ENCODE measurements at places on chromosomes 5 and 9.
A peak's percentile ranks its signal among the peaks of the same experiment; 100 is the strongest.

GRCh38 chr9:98879094-98879962 is 64.4 kb upstream of the COL15A1 start:
- no peak for DNase-seq

DNA sequence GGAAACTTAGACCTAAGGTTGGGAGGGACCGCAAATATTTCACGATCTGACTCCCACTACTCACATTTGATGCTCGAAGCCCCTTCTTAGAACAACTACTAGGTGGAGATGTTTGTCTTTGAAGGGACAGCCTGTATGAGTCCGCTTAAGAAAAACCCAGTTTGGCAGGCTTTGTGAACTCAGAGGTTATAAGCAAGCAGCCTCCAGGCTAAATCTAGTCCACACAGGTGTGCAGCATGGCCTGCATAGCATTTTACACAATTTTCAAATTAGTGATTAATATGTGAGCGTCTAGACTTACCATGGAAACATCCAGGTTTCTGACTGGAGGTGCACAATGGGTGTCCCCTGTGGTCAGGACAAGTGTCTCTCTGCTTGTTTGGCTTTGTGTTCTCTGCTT is 127.1 kb downstream of the KIF4B start:
- no peak for DNase-seq

- no peak for DNase-seq
Observed at GRCh38 chr5:158115468-158115867, 256.5 kb upstream of the CLINT1 start.

DNA sequence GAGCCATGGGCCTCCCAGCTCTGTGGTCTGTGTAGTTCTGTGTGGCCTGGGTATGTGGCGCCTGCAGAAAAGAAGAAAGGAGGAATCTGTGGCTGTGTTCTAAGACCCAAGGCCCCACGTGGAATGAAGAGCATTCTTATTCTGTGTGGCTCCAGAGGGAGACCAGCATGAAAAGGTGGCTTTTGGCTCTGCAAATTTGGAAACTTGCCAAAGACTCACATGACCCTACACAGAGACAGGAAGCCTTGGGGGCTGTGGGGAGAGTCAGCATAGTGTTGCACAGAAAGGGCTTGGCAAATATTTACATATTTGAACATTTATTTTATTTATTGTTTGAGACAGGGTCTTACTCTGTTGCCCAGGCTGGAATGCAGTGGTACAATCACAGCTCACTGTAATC is 193.3 kb downstream of the TMEM38B start:
- no peak for DNase-seq

- peak; percentile 4 for DNase-seq
Observed at GRCh38 chr9:4298255-4299004, 1.4 kb downstream of the GLIS3 start.

DNA sequence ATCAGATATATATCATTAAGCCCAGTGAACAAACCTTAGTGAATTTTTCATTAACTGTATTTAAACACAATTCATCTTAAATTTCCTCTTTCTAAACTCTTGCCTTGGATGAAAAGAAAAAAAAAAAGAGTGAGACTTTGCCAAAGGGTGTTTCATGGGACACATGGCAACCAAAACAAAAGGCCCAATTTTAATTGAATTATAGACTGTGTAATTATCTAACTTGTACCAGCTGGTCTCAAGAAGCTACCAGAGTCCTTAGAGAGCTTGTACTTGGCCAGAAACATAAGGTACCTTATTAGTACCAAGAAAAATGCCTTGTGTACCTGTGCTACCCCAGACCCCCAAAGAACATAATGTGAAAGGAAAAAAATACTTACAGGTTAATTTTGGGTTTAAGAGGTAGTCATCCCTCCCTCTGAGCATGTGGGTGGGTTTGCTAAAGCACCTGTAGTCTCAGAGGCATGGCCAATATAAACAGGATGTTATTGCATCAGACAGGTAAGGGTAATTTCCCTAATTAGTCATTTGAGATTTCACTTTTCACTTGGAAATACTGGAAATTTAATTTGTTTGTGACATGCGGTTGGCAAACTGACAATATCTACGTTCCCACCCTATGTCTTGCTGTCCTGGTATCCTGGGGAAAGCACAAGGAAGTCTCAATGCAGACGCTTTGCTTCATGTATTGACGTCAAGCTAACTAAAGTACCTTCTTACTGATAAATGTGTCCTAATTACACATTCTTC is 90.1 kb downstream of the SNCAIP start:
- DNase-seq: no peak

GRCh38 chr9:115590011-115590410 is 472.1 kb upstream of the TNC start:
- no peak for DNase-seq

- no peak for DNase-seq
Observed at GRCh38 chr9:128106181-128106939, 21.2 kb downstream of the PTGES2 start.

- no peak for DNase-seq
Observed at GRCh38 chr5:77444356-77444755, 47.8 kb downstream of the WDR41 start.

GRCh38 chr9:126532951-126533925 is 80.5 kb upstream of the LMX1B start:
- DNase-seq: no peak

DNA sequence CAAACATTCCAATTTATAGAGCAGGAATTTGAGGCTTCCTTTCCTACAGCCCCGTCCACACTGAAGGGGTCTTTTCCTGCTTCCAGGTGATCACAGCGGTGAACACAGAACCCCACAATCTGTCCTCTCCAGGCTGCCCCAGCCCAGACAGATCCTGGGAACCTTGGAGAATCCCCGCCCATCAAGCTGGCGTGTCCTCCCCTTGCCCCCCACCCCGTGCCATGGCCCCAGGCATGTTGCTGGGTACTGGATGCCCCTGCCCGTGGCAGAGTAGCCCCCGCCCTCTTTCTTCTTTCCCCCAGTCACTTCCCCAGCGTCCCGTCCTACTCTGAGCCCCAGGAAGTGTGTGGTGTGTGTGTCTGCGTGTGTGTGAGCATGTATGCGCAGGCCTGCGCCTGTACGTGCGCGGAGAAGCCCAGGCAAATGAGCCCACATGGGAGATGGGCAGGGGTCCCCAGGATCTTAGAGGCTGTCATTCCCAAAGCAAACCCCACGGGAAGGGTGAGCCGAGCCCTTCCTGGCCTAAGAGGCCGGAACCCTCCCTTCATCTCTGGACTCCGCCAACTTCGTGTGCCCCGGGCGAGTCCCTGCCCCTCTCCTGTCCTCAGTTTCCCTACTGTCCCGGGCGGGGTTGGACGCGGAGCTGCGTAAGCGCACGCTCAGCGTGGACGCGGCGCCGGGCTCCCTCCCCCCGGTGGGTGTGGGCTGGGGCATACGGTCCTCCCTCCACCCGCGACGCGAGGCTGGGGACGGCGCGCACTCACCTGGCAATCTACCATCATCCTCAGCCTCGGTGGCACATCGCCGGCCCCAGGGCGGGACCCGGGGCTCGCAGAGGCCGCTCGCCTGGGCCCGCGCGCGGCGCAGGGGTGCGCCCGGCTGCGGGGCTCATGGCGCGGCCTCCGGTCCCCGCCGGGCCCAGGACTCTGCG is 15.2 kb downstream of the GBGT1 start:
- DNase-seq: peak; percentile 79

- DNase-seq: peak; percentile 62
Observed at GRCh38 chr5:95823738-95824609, 1.4 kb upstream of the GLRX start.

DNA sequence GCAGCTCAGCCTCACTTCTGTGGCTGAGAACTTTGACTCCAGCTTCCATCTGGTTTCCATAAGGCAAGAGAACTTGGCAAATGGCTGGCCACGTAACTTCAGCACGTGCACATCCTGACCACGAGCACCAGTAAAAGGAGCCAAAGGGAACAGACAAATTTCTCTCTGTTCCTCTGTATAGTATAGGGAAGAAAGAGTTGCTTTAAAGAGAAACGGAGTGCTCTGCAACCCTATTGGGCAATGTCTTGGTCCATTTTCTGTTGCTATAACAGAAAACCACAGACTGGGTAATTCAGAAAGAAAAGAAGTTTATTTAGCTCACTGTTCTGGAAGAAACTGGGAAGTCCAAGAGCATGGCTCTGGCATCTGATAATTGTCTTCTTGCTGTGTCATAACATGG is 558.7 kb downstream of the ACTL7B start:
- no peak for DNase-seq

DNA sequence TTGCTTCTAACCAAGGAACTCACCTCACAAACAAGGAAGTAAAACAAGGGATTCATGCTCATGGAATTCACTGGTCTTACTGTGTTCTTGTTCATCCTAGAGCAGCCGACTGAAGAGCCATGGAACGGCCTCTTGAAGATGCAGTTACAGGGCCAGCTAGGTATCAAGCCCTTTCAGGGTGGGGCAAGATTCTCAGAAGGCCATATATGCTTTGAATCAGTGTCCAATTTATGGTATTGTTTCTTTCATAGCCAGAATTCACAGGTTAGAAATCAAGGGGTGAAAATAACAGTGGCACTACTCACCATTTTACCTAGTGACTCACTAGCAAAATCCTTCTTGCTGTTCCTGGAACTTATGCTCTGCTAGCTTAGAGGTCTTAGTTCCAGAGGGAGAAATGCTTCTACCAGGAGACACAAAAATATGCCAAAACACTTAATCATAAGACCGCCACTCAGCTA is 159.5 kb upstream of the CDH10 start:
- DNase-seq: no peak

DNA sequence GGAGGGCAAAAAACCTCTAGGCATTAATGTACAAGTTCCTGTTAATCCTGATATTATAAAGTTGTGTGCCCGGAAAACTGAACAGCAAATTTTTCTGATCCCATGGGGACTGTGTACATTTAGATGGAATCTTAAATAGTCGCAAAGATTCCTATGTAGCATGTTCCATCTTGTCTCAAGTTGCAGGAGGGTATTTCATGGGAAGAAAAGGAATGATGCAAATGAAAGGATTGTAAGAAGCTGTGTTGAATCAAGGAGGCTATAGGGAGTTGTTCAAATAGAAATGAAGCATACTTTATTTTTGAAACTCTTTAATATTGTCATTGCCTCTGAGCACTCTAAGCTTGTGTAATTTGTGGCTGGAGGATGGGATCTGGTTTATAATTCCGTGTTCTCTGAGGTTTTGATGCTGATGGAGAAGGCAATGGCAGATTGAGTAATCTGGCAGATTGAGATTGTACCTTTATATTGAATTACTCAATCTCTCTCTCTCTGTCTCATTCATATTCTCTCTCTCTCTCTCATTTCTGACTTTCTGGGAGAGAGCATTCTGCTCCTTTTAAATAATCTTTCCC is 288.5 kb downstream of the OSTF1 start:
- DNase-seq: no peak

DNA sequence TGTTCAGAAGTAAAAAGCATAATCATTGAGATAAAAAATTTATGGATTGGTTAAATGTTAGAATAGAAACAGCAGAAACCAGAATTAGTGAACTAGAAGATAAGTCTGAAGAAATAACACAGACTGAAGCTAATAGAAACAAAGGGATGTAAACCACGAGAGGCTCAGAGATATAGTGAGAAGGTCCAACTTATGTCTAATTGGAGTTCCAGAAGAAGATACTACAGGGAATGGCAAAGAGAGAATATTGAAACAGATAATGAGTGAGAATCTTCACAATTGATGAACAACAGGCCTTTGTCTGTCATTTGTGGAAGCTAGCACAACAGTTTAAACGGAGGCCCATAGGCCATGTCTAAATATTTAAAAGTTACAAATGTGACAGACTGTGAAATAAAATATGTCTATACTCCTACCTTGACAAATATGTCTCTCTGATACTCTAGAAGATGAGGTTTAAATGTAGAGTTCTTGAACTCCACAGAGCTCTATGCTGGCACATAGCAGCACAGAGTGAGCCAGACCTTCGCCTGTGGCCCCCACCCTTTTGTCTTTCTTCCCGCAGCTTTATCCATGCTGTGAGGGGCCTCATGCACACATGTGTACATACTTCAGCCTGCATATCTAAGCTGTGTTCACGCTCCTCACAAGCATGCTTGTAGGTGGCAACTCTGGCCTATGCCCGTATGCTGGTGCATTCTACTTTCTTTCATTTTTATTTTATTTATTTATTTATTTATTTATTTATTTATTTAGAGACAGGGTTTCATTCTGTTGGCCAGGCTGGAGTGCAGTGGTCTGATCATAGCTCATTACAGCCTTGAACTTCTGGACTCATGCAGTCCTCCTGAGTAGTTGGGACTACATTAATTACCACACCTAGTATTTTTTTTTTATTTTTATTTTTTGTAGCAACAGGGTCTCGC is 45.0 kb upstream of the ABL1 start:
- DNase-seq: no peak

GRCh38 chr9:113531919-113532808 is 68.6 kb downstream of the RGS3 start:
- no peak for DNase-seq

DNA sequence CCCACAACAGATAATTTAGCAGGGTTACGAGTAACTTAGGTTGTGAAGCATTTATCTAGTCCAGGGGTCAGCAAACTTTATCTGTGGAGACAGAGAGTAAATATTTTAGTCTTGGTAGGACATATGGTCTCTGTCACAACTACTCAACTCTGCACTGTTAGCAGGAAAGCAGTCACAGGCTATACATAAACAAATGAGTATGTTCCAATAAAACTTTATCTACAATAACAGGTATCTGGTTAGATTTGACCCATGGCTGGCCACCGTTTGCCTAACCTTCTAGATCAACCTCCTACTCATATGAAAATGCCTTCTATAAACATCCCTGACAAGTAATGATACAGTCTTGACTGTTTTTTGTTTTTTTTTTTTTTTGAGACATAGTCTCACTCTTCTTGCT is 13.0 kb upstream of the HK3 start:
- no peak for DNase-seq

DNA sequence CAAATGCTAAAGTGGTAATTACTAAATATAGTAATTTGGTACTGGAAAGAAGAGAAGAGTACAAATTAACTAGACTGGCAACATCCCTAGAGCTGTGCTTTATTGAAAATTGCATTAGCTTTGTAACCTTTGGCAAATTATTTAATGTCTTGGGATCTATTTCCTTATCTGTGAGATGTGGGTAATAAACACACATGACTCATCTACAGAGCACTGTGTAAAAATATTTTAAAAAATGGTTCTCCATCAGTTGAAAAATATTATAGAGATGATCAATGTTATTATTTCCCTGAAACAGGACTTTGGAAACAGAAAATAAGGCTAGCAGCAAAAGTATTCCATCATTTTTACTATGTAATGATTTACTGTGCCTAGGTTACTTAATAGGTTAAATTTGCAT is 1698.8 kb upstream of the CDH9 start:
- DNase-seq: no peak

GRCh38 chr5:175493726-175494125 is 15.4 kb downstream of the SFXN1 start:
- DNase-seq: no peak
